ENCODE measurements at places on chromosomes 3 and 15.

- DNase-seq = no peak
Measured at GRCh38 chr15:98146031-98146820, 185.7 kb downstream of the ARRDC4 start.

DNA sequence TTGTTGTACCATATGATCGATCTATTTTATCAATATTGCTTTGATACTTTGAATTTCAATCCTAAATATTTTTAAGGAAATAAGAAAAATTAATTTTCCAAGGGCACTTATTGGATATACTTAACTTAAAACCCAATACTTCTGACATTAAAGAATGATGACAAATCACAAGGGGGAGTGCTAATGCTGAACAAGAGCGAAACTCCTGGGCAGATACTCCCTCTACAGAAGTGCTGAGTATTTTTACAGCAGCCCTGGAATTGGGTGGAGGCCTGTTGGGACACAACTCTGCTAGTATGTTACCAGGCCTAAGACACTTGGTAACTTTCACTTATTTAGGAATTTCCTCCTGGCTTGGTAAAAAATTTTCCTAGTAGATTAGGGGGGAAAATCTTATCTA lies 46.2 kb downstream of the DENND6A start:
- peak; percentile 51 for DNase-seq

GRCh38 chr15:76139368-76140073 lies 79.7 kb downstream of the TMEM266 start:
- DNase-seq = peak; percentile 89

DNA sequence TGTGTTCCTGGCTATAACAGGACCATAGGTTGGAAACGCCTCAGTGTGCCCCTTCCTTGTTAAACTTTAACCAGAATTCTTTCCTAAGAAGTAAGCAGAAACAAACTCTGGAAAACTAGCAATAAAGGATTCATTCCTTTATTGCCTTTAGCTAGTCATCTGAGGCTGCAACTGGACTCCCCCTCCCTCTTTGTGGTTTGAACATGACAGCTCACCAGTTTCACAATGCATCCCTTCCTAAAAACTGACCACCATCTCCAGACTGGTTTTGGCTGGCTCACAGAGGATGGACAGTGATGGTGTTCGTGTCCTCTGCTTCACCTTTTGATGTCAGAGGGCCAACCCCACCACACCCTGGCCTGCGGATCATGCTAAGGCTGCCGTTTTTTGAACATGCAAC lies 27.9 kb upstream of the TGFBR2 start:
- DNase-seq = peak; percentile 85

DNA sequence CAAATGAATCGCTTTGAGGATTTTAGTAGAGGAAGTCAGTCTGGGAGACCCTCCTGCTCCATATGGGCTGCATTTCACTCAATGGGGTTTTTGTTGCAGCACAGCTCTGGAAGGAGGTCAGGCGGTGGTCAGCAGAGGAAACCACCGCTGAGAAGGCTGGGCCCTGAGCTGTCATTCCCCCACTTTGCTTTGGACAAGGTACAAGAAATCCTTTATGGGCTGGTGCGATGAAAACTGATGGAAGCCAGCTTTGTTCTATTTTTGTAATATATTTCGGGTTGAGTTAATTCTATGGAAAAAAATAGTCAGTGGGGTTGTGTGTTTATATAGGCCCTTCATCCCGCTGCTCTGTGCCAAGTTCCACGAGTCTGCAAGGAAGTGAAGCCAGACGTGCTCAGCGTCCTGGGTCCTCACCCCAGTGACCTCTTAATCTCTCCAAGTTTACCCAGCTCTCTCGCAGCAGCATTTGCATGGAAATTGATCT lies 157.1 kb upstream of the TMC3 start:
- DNase-seq = no peak

DNA sequence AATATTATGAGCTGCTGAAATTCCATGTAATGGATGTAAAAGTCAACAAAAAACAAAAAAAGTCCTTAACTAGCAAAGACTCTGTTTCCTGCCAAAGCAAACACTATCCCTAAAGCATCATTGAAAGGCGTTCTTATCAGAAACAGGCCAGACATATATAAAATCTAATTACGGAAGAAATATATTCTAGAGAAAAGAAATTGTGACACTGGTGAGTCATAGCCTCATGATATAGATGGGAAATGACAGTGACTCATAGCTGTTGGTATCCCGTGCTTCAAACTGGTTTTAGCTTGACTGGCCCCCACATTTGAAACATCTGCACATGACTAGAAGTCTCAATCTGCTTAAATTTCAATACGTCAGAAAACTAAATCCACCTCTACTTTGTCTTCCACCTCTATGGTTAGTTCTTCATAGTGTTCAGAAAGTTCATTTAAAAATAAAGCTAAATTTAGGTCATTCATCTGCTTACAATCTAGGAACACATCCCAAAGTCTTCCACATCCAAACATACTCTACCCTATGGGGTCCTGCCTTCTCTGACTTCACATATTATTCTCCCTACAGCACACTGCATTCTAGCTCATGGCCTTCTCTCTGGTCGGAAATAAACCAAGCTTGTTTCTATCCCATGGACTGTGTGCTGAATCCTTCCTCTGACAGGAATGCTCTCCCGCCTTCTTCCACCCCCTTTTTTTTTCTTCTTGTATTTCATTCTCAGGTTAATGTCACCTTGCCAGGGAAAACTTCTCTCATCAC lies 456.3 kb upstream of the ARRDC4 start:
- DNase-seq = no peak

GRCh38 chr15:99605490-99605931 lies 39.7 kb downstream of the MEF2A start:
- no peak for DNase-seq

DNA sequence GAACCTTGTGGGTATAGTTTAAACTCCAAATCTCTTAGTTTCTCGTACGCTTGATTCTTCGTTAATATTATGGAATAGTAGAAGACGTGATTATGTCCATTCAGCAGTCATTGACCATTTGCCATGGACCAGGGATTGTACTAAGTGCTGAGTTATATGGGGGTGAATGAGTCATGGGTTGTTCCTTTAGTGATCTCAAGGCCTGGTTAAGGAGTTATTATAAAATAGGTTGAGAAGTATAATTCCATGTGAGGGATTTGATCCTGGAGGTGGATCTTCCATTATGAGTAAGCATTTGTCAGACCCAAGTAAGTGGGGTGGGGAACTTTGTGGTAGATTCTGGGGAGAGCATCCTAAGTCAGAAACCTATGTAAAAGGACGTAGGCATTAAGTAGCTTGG lies 15.4 kb downstream of the NR2C2 start:
- DNase-seq = peak; percentile 11

GRCh38 chr3:108388136-108389132 lies 92.1 kb downstream of the HHLA2 start:
- DNase-seq = no peak

DNA sequence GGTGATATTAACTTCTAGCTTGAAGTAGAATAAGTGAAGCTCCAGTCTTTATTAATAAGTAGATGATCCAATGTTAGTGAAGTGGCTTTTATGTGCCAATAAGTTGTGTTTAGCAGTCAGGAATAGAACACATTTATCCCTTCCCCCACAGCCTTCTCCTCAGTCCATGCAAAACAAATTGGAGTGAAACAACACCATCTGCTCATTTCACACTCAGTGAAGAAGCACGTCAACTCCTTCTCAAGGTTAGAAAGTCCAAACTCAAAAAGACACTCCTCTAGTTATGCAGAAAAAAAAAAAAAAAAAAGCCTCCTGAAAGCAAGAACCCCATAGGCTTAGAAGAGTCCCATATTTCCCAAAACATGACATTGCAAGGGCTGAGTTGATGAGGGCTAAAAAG lies 18.0 kb upstream of the NEO1 start:
- DNase-seq = no peak

- no peak for DNase-seq
Measured at GRCh38 chr3:60079076-60079475, 1029.3 kb upstream of the CFAP20DC start.

GRCh38 chr3:140152851-140153639 lies 218.1 kb downstream of the CLSTN2 start:
- no peak for DNase-seq

DNA sequence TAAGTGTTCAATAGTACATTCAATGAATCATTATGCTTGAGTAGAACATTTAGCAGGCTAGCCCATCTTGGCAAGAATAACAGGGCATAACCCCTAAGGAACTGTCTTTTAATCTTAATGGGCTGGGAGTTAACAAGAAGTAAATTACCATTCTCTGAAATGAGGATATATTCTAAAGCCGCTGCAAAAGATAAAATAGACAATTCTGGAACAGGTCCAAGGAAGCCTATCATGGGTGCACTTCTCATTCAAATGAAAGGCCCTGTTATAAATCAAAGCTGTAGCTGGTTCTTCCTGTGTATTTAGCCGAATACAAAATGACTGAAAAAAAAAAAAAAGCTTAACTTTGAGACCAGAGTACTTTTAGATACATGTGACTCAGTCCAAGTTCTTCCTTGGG lies 15.6 kb downstream of the MTHFS start:
- DNase-seq = no peak

- peak; percentile 72 for DNase-seq
Measured at GRCh38 chr3:5194801-5195509, 7.4 kb downstream of the EDEM1 start.

GRCh38 chr3:47643092-47643491 lies 64.4 kb upstream of the CSPG5 start:
- DNase-seq = no peak

DNA sequence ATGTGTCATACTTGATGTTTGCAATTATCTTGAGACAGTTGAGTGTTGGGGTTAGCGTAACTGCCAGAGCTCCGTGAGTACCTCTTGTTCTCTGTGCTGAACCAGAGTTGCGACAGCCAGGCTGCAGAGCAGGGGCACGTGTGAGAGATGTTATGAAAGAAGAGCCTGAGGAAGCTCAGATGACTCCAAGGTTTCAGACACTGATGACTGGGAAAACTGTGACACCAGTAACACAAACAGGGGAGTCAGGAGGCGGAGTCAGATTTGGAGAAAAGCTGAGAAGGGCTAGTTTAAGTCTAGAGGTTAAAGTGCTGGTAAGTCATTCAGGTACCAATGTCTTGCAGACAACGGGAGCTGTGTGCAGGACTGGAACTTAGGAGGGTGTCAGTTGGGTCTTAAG lies 45.0 kb downstream of the BLM start:
- peak; percentile 64 for DNase-seq

- no peak for DNase-seq
Measured at GRCh38 chr3:95172164-95172943, 1109.5 kb downstream of the NSUN3 start.

GRCh38 chr3:124833710-124834332 lies 53.3 kb downstream of the ITGB5 start:
- DNase-seq = no peak

GRCh38 chr15:37143351-37143750 lies 43.0 kb upstream of the MEIS2 start:
- DNase-seq = no peak

GRCh38 chr15:41521614-41522013 lies 8.0 kb upstream of the LTK start:
- DNase-seq = no peak

GRCh38 chr3:148100476-148100875 lies 597.2 kb upstream of the AGTR1 start:
- no peak for DNase-seq

DNA sequence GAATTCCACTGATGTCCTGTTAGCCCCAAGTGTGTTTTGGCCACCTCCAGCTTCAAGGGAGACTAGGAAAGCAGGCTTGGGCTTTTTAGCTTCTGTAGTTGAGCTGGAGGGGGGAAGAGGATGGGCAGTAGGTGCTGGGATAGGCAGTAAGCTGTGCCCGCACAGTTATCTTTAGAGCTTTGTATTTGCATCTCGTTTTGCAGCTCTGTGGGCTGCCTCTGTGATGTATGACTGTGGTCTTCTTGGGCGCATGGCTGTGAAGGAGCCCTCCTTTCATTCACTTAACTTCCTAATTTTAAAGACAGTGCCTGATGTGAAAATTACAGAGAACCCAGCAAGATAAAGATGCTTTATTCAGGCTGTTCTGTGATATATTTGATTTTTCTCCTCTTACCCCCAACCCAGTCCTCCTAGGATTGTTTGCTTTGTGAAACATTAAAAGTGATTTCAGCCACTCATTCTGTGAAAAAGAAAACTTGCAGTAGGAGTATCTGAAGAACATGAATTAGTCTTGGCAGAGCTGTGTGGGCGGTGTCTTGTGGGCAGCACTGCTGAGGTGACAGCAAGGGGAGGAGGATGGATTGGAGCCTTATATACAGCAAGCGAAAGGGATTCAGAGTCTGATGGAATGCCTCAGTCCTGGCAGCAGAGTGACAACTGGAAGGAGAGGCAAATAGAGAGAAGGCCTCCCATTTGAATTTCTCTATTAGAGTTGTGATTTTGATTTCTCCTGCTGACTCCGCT lies 74.3 kb downstream of the LARS2 start:
- no peak for DNase-seq

- DNase-seq = no peak
Measured at GRCh38 chr3:103218793-103219192, 784.0 kb downstream of the ZPLD1 start.

- no peak for DNase-seq
Measured at GRCh38 chr3:81550415-81550814, 211.0 kb downstream of the GBE1 start.

DNA sequence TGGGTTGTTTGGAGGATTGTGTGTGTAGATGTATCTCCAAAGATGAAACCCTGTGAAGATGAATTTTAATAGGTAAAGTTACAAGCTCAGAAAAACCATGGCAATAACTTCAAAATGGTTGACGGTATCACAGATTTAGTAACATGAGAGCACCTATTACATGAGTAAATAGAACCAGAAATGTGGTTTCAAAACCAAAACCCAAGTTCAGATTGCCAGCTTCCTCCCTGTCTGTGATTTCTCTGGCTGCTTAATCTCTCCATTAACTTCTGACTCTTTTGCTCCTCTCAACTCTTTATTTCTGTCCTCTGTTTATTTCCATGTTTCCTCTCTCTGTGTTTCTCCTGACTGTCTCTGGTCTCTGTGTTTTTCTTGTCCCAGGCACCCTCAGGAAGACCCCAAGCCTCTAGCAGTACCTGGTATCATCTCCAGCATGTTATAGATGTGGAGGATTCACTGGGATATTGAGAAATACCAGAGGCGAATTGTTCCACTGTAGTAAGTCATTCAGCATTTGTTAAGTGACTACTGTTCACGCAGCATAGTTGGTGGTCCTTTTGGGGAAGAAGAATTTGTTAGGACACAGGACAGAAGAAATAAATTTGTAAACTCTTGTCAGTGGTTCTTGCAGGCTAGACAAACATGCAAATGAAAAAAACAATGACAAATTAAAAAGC lies 138.8 kb downstream of the BBX start:
- no peak for DNase-seq

DNA sequence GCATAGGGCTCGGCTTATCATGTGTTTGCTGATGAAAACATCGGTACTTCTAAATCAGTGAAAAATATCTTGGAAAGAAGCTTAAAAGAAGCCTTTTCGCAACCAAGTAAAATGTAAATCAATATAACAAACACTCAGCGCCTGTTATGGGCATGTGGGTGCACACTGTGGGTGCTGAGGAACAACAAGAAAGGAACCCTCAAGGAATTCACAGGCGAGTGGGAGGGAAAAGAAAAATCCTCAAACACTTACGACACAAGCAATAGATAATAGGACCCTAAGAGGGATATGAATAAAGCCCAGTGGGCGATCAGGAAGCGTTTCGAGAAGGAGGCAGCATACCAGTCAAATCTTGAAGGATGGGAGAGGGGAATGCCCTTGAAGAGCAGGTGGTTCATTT lies 21.9 kb downstream of the GLDN start:
- no peak for DNase-seq

Measured in GM03348 (cell line).